ENCODE measurements at places on chromosomes 1 and 21.

DNA sequence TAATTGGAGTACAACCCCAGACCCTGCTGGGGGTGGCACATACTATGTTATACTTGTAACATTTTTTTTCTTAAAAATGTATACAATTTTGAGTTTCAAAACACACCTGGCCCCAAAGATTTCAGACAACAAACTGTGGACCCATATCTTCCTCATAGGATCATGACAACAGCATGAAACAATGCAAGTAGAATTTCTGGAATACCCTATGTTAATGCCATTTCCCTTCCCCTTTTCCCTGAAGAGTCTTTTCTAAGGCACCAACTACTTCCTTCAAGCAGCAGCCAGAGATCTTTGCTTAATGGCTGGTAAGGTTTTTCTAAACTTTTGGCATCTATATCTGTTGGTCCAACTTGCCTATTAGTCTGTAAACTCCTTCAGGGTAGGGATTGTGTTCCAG lies 99.9 kb upstream of the SERBP1 start:
- DNase-seq = no peak

DNA sequence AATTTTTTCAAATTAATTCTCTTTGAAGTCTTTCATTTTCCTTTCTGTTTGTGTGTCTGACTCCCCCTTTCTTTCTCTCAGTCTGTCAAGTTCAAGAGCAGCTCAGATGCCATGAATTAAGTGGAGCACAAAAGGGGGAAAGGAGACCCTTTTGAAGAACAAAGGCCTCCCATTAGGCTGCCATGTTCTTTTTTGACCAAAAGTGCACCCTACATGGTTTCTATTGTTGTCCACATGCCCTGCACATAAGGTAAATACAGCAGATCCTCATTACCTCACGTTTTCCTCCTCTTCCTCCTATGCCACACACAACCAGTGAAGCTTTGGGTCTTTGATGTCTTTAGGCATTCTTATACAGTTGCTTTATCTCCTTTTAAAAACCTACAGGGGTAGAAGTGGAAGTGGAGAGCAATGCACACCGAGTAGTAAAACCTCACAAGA lies 47.7 kb downstream of the POU2F1 start:
- no peak for DNase-seq

GRCh38 chr1:247639381-247639981 lies 34.1 kb downstream of the OR2G3 start:
- DNase-seq = no peak

DNA sequence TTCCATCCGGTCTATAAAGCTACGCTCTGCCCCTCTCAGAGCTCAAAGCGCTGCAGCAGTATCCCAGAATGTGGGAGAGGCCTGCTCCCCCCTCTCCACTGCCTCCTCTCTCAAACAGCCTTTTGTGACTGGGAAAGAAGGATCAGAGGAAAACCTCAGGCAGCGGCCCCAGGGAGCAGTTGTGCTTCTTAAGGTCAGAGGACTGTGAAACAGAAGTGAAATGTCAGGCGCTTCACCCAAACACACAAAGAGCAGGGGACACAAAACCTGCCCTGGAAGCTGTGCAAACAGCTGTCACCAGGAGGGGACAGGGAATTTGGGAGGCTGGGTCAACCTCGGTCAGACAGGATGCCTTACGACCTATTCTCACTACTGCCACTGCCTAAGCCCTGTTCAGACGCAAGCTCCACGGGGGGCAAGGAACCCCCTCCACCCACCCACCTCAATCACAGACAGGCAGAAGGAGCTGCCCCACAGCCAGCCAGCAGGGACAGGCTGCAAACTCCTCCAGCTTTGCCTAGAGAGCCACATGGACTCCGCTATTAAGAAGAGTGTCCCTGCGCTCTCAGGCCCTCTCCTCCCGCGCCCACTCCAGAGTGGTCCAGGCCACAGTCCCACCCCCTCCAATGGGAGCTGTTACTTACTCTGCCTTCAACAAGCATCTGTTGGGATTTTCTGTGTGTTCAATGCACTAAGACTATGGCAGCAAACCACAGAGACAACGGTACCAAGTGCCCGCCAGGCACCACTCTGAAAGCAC lies 14.6 kb downstream of the SSBP3 start:
- no peak for DNase-seq

- no peak for DNase-seq
Measured at GRCh38 chr1:209629621-209630382, 22.4 kb downstream of the LAMB3 start.

GRCh38 chr1:101025283-101025656 lies 314 bp downstream of the DPH5 start:
- DNase-seq = peak; percentile 7

GRCh38 chr1:201212461-201213055 lies 21.9 kb downstream of the IGFN1 start:
- DNase-seq = no peak

- no peak for DNase-seq
Measured at GRCh38 chr1:20390589-20391331, 95.2 kb downstream of the CAMK2N1 start.

- no peak for DNase-seq
Measured at GRCh38 chr1:3767328-3767925, 5.1 kb upstream of the SMIM1 start.

DNA sequence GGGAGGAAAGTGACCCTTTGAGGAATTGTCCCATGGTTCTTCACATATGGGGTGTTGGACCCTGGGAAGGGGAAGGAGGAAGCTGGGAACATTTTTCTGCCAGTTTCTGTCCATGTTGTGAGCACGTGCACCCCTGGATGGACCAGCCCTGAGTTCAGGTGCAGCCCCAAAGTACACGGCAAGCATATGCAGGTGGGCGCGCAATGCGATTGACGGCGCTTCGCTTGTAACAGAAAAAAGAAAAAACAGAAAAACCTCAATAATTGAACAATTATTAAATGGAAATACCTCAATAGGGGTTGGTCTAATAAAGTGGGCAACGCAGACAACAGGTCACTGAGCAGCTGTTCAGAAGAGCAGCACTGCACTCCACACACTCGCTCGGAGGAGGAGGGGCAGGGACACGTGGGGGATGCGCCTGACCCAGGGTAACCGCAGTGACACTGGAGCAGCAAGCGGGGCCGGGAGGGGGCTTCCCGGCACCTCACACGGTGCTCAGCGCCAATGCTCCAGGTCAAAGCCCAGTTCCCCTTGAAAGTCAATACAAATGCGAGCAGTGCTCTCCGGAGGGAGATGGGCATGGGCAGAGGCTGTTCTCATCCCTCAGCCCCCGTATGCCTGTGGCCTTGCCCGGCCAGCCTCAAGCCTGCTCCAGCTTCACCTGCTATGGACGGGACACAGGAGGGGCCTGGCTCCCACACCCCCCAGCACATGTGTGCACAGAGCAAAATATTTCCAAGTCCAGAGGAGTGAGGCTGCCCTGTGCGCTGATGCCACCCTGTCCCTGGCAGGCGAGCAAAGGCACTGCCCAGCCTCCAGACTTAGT lies 6.6 kb upstream of the ACTRT2 start:
- DNase-seq = no peak

DNA sequence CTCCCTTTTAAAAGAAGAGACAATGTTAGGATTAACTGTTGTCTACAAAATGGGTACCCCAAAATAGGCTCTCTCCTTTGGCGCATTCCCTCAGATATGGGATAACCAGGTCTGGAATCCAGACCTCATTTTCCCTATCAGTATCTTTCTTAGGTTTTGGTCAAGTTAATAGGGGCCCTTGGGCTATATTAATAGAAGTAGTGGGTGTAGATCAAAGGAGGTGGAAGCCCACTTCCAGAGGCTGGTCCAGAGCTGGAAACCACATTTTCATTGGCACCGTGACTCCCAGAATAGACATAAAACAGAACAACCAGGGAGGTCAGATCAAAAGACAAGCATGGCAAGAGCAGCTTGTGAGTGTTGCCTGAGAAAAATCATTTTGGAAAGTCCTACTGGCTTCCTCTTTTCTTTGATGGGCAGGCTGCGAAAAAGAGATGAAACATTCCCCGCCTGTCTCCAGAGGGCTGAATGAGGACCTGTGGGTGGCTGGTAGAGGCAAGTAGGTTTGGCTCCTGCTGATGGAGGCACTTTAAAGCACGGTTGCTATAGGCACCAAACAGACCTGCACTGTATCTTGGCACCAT lies 25.8 kb upstream of the KIF21B start:
- DNase-seq = no peak

DNA sequence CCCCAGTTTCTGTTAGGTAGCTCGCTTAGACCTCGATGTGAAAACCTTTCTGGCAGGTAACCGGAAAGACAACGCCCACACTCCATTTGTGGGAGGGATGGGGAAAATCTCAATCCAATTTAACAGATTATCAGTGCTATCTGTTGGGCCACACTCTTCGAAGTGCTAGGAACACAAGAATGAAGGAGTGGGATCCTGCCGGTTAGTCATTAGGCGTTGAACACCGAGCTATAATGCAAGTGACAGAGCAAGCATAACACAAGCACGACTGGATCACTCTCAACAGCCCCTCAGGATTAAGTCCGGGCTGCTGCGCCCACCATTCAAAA lies 531 bp downstream of the SNIP1 start:
- no peak for DNase-seq

DNA sequence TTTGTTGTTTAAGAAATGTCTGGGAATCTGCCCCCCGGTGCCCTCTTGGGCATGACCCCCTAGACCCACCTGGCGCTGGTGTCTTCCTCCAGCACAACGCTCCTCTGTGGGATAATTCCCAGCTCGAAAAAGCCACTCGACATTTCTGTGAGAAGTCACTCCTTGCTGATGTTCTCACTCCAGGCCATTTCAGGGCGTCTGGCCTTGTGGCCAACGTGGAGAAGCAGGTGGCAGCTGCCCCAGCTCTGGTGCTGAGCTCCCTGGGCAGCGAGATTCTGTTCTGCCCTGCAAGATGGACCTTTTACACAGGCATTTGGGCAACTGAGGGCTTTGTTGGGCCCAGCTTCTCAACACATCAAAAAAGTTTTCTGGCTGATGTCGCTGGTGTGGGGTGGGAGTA lies 147.7 kb upstream of the WNT4 start:
- no peak for DNase-seq

- no peak for DNase-seq
Measured at GRCh38 chr1:43349594-43350306, 9.0 kb upstream of the CDC20 start.

- DNase-seq = no peak
Measured at GRCh38 chr1:63675420-63675931, 82.3 kb downstream of the PGM1 start.

DNA sequence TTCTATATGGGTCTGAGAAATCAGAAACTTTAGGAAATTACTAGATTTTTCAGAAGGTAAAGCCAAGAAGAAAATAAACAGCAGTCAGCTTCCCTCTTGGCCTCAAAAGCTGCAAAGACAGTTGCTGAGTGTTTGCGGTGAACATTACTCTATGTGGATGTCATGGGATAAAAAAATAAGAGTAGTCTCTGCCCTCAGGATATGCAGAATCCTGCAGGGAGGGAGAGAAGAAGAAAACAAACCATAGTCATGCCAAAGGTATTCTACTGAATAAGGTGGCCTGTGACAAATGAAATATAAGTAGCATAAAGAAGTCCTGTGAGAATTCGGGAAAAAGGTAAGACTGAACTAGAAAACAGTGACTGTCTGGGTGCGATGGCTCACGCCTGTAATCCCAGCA lies 19.0 kb downstream of the YARS1 start:
- no peak for DNase-seq

GRCh38 chr1:229988534-229988933 lies 78.5 kb upstream of the GALNT2 start:
- no peak for DNase-seq

GRCh38 chr21:41651830-41652229 lies 115.0 kb downstream of the RIPK4 start:
- DNase-seq = no peak

- DNase-seq = no peak
Measured at GRCh38 chr1:246170574-246171261, 336.4 kb downstream of the SMYD3 start.

DNA sequence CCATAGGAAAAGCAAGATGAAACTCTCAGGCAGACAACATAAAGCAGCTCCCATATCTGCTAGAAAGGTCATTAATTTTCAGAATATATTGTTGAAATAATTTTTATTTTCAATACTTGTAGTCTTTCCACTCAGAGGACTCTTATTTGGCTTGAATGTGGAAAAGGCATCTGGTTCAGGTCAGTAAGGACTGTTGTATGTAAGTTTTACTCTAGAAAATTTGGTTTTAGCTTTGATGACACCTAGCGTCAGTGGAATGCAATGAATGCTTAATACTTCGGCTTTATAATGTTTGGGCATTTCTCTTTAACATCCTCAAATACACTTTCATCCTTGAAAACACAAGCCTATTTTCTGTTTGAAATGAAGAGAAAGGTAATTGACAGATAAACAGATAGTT lies 63.3 kb downstream of the LRRC40 start:
- no peak for DNase-seq

DNA sequence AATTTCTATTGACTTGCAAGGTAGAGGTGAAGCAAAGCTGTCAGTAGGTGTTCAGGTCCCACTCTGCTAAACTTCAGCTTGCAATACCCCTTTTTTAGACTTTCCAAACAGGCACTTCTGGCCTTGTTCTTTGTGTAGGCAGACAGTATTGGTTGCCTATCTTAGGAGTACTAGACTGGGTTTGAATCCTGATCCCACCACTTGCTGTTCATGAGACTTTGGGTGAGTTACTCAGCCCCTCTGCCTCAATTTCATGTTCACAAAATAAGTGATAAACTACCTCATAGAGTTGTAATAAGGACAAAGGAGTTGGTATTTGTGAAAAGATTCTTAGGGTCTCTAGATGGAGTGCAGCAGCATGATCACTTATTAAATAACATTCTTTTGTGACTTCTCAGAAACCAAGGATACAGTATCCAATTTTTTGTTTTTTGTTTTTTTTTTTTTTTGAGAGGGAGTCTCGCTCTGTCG lies 5.2 kb downstream of the RCC1 start:
- DNase-seq = no peak

DNA sequence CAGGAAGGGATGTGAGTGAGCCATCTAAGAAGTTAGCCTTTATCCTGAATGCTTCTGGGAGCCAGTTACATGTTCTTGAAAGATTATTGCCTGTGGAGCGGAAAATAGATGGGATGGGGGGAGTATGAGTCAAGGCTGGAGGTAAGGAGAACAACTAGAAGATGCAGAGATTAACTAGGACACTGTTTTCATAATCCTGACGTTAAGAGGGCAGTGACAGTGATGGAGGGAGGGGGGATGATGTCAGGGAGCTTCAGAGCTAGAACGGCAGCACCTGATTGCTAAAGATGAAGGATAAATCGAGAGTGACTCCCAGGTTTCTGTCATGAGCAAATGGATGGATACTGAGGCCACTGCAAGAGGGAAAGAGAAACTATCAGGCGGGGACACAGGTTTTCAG lies 10.0 kb upstream of the RCSD1 start:
- DNase-seq = no peak

- no peak for DNase-seq
Measured at GRCh38 chr1:190762325-190762724, 284.7 kb upstream of the BRINP3 start.

DNA sequence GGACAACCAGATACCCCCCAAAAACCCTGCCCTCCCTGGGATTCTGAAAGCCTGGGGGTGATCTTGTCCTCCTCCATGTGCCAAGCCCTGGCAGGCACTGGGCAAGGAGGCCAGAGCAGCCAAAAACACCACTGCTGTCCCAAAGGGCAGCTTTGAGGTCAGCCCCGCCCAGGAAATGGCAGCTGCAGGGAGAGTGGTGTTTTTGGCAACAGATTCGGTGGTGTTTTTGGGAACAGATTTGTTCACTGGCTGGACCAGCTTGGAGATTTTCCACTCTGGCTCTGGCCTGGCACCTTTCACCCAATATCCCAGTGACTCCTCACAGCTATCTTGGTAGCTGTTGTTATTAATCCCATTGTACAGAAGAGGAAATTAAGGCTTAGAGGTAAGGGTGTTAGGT lies 34.7 kb downstream of the LRP8 start:
- DNase-seq = no peak
